ENCODE measurements at places on chromosomes 16 and 17. TPM values are rescaled to one million over a fixed set of nuclear protein-coding genes. Genes with fewer than 3 reads are reported as not detected.

GRCh38 chr17:38919316-38920078 is 5.9 kb upstream of the LASP1NB start:
- no peak for DNase-seq

GRCh38 chr17:41794540-41794975 is 8.0 kb upstream of the JUP start:
- no peak for DNase-seq

DNA sequence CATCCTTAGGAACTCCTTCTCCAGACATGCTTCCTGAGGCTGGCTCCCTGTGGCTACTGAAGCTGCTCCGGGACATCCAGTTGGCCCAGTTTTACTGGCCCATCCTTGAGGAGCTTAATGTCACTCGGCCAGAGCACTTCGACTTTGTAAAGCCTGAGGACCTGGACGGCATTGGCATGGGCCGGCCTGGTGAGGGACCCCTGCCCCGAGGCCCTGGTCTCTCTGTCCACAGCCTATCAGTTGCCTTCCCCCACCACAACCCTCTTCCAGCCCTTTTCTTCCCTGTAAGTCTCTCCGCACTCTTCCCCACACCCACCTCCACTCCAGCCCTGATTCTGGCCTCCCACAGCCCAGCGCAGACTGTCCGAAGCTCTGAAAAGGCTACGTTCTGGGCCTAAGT is 2.0 kb downstream of the TNK1 start:
- DNase-seq = no peak

GRCh38 chr17:30333503-30334360 is at the start of gene TMIGD1:
TMIGD1 (minus strand) TSS chr17:30334057; CDS start chr17:30332133, 1,924 bp downstream.
- no peak for DNase-seq

DNA sequence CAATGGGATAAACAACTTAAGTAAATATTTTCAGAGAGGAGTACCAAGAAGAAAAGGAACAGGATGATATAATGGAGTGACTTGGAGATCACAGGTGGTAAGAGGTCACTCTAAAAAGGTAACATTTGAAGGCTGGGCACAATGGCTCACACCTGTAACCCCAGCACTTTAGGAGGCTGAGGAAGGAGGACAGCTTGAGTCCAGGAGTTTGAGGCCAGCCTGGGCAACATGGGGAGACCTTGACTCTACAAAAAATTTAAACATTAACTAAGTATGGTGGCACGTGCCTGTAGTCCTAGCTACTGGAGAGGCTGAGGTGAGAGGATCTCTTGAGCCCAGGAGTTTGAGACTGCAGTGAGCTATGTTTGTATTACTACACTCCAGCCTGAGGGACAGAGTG is 3.4 kb upstream of the TMEM11 start:
- no peak for DNase-seq

DNA sequence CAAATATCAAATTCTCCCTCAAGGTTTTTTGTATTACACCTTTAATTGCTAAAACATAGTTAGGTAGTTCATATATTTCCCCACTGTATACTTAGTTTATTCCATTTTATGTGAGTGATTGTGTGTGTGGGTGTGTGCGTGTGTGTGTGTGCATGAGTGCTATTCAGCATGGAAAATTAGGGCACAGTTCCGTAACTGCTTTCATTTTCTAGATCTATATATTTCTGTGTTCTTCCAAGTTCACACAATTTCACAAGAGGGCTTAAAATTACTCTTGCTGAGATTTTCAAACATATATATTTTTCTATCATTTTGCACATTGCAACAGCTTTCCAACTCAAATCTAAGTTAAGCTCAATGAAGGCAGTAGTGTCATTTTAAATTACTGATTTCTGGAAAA is 782.9 kb upstream of the SOX9 start:
- no peak for DNase-seq

CCL16 gene
- not detected for total RNA-seq

DNA sequence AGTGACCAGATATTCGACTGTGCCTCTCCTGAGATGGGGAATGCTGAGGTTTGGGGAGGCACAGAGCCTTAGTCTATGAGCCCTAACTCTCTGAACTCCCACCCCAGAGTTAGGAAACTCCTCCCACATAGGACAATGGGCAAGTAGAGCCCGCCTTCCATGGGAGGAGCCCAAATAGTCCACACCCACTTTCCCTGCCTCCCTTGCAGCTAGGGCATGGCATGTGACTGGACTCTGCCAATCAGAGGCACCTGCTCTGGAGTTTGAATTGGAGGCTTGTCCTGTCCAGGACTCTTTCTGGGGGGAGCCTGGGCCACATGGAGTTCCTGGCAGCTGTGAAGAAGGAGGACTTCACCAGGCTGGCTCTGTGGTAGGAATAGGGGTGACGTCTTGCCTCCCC is 48.4 kb downstream of the SOCS1 start:
- DNase-seq = no peak

GRCh38 chr17:40849723-40850122 is 17.3 kb downstream of the KRT12 start:
- DNase-seq = no peak
